Activated T-cell treated with anti-CD3 and anti-CD28 coated beads for 48 hours (primary cell): ENCODE measurements at places on chromosomes 3 and 15.

DNA sequence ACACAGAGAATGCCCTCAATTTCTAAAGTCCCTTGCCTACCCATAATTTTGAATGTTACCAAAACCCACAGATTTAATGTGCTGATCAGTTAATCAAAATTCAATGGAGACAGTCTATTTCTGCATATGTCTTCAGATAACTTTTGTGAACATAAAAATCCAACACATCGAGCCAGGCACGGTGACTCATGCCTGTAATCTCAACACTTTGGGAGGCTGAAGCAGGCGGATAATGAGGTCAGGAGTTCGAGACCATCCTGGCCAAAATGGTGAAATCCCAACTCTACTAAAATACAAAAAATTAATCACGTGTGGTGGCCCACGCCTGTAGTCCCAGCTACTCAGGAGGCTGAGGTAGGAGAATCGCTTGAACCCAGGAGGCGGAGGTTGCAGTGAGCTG is 49.3 kb downstream of the PEAK1 start:
- DNase-seq: no peak

DNA sequence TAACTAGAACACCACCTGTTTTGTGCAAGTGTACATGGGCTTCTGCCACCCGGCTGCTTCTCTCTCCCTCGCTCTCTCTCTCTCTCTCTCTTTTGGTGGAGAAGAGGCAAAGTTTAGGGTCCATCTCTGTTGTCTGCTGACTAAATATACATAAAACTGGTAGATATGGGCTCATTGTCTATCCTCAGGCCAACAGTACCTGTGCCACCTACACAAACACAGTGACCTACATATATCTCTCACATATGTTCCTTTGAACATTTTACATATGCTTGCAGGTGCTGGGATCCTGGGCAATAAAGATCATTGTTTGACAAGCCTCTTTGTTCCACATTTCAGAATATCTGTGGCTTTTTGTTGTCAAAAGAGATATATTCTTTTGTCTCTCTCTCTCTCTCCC is 256.3 kb upstream of the KCNH8 start:
- DNase-seq: no peak

- DNase-seq: peak; percentile 21
Measured at GRCh38 chr3:153284282-153284938, 122.4 kb downstream of the RAP2B start.

DNA sequence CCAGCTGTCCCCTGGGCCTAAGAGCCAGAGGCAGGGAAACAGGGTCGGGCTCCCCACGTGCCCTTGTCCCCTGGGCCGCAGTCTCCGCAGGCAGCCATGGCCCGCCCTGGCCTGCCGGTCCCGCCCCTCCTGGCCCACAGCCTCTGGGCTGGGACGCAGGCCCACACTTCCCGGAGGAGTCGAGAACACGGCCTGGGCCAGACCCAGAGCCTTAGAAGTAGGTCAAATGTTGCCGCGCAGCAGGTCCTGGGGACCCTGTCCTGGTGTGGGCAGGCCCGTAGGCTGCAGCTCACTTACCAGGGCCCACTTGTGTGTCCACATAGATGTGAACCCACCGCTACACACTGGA is 4.3 kb upstream of the MYL3 start:
- no peak for DNase-seq

GRCh38 chr3:112136046-112136445 is 3.0 kb upstream of the GCSAM start:
- DNase-seq: no peak

DNA sequence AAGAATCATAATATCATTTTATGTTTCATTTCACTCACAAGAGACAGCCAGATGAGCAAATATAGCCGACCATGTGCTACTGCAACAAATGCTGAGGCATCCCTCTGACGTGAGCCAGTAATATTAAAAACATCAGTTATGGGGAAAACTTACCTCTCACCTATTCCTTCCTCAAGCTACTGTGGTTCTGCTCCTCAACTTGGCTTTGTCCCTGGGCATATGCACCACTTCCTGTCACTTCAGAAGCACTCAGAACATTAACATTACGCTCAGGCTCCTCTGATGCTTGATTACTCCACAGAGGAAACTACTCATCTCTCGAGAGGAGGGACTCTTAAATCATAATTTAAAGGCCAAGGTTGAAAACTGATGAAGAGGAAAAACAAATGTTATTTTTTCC is 457.0 kb upstream of the ALCAM start:
- DNase-seq: no peak

- no peak for DNase-seq
Measured at GRCh38 chr3:175659670-175660350, 800.7 kb downstream of the NAALADL2 start.

GRCh38 chr3:46948830-46949671 is 27.5 kb downstream of the CCDC12 start:
- DNase-seq: no peak

DNA sequence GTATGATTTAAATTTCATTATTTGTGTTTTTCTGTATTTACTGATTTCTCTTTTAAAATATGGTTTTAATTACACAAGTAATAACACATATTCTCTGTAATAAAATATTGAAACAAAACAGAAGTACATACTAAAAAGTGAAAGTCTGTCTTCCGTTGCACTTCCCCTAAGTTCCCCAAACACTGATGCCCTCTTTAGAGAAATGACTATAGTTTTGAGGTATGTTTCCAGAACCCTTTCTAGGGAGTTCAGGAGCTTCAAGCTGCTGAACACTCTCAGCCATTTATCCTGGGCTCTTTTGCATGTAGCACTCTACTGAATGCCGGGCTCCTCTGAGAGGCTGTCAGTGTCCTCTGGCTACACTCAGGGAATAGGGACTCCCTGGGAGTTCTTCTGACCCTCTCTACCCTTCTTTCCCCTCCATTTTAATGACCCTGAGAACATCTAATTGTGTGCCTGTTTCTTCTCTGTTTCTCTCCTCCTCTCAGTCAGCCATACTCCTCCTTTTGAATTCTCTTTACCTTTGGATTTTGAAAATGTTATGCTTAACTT is 60.4 kb upstream of the KCNAB1 start:
- no peak for DNase-seq

- no peak for DNase-seq
Measured at GRCh38 chr3:5735896-5736295, 548.4 kb downstream of the EDEM1 start.
